ENCODE measurements at places on chromosomes 11 and 22.

- no peak for DNase-seq
These were observed 3.4 kb upstream of the OR6Q1 start for GRCh38 chr11:58027341-58027740.

DNA sequence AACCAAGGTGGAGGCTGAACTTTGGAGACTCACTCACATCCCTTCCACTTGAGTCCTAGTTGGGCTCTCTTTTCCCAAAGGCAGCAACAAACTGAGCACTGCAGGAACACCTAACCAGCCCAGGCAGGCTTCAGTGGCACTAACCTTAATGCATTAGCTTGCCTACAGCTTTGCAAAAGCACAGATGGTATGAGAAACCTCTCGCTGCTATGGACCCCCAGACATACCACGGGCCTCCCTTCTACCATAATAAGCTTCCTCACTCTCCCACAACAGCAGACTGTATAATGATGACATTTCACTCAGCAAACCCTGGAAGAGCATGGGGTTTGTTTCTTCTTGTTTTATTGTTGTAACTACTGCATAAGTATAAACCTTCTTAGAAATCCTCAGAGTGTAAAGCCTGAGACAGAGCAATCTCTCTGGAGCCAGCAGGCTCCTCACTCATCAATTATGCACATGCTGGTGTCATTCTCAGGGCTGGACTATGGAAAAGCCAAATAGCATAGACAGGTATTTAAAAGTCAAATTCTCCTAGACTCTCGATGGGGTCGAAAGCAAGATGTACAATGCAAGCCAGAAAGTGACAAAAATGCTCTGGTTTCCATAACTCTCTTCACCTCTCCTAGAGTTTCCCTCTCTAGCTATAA is 167.6 kb downstream of the NXPE2 start:
- DNase-seq: no peak

GRCh38 chr11:126405906-126406305 is 50.4 kb downstream of the ST3GAL4 start:
- DNase-seq: no peak

- no peak for DNase-seq
These were observed 47.1 kb upstream of the EED start for GRCh38 chr11:86197448-86197847.

GRCh38 chr11:123457187-123457770 is 27.2 kb downstream of the GRAMD1B start:
- DNase-seq: no peak

GRCh38 chr22:39257901-39258475 is 13.2 kb upstream of the PDGFB start:
- no peak for DNase-seq

DNA sequence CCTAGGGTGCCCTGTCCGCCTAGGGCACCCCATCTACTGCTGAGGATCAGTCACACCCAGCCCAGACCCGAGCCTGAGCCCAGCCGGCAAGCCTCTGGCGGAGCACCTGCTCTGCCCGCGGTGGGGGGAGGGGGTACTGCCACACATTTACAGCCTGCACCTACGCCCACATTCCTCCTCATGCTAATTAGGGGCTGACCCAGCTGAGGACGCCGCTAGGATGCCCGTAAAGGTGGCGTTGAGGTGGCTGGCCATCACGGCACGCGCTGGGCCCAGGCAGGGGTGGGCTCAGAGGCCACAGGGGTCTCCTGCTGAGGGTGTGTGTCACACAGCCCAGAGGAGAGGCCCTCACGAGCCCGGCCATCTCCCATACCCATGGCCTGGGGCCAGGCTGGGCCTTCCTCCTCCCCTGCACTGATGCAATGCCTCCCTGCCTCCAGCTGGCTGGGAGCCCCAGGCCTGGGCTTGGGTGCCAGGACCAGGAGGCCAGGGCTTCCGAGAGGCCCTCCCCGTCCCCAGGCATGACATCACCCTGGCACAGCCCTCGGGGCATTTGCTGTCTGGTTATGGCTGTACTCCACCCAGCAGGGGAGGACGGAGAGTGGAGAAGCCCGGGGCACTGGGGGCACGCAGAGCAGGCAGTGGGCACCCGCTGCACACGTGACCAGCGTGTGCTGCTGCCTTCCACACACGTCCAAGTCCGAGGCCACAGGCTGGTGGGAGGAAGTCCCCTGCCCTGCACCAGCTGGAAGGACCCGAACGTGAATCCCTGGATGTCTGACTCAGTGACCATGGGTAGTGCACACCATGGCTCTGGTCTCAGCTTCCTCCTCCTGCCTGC is 12.7 kb downstream of the DUSP8 start:
- no peak for DNase-seq

All from Kasumi-1 (cell line).